HuH-7.5 (cell line): ENCODE measurements at places on chromosomes 13 and 19.

DNA sequence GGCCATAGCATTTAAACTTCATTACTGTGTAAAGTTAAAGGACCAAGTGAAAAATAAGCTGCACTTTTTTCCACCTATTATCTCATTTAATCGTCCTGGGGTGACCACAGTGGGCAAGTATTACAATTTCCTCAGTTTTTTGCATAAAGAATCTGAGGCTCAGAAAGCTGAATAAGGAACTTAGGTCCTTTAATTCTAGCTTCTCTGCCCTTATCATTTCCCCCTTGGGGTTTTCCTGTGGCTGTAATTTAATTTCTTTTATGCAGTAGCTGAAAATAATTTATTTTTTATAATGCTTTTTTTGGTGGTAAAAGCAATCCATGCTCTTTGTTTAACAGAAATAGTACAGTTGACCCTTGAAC lies 59.8 kb upstream of the RCBTB2 start:
- DNase-seq: no peak

DNA sequence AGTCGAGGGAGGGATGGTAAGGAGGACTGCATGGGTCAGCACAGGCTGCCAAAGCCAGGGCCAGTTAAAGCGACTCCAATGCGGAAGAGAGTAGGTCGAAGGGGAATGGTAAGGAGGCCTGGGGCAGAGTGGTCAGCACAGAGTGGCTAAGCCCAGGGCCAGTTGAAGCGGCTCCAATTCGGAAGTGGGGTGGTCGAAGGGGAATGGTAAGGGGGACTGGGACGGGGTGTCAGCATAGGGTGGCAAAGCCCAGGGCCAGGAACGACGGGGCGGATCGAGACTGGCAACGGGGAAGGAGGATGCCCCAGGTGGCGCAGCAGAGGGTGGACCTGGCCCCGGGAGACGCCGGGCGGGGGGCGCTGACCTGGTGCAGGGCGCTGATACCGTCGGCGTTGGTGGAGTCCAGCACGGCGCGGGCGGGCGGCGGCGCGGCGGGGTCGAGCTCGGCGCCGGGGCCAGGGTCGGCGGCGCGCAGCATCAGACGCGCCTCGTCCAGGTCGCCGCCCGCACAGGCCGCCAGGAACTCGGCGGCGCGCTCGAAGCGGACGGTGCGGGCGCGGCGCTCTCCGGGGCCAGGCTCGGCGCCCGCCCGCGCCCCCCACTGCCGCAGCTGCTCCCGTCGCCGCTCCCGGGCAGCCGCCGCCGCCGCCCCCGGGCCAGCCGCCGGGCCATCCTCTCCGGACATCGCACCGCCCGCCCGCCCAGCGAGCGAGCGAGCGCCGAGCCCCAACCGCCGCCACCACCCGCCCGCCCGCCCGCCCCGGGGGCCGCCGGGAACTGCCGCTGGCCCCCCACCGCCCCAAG lies at the start of gene PPP1R12C:
Gene PPP1R12C (minus strand): TSS at position 779 of the 804 bp plus-strand sequence. CDS start 94 bp downstream, at position 685.
- DNase-seq: no peak

DNA sequence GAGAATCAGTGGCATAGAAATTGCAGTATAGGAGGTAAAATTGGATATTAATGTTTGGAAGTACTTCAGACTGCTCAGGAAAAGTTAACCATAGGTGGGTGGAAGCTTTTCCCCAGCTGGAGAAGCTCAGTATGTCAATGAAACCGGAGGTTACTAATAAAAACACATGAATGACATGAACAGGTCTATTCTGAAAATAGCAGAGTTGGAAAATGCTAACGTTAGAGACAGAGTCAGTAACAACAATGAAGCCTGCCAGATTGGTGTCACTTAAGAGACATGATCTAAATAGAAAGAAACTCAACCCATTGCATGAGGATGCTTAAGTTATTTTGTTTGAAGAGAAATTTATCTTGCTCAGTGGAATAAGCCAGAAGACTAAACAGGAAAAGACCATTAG lies 364.5 kb downstream of the DNAJC15 start:
- no peak for DNase-seq

- no peak for DNase-seq
These were observed 12.7 kb downstream of the KLHL26 start for GRCh38 chr19:18649371-18650020.

DNA sequence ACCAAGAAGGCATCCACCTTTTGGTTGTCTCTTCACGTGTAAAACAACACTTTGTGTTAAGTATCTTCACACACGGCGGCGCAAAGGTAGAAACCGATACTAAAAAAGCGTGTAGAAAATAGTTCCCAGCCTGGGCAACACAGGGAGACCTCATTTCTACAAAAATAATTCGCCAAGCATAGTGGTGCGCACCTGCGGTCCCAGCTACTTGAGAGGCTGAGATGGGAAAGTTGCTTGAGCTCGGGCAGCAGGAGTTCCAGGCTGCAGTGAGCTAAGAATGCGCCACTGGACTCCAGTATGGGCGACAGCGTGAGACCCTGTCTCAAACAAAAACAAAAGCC lies 573 bp upstream of the ERCC5 start:
- DNase-seq: no peak

- no peak for DNase-seq
These were observed 1.6 kb downstream of the PRR36 start for GRCh38 chr19:7872306-7873204.

- no peak for DNase-seq
These were observed 231.5 kb upstream of the SPRY2 start for GRCh38 chr13:80572308-80572922.

- DNase-seq: no peak
These were observed 7.5 kb upstream of the BCAT2 start for GRCh38 chr19:48818234-48818820.

DNA sequence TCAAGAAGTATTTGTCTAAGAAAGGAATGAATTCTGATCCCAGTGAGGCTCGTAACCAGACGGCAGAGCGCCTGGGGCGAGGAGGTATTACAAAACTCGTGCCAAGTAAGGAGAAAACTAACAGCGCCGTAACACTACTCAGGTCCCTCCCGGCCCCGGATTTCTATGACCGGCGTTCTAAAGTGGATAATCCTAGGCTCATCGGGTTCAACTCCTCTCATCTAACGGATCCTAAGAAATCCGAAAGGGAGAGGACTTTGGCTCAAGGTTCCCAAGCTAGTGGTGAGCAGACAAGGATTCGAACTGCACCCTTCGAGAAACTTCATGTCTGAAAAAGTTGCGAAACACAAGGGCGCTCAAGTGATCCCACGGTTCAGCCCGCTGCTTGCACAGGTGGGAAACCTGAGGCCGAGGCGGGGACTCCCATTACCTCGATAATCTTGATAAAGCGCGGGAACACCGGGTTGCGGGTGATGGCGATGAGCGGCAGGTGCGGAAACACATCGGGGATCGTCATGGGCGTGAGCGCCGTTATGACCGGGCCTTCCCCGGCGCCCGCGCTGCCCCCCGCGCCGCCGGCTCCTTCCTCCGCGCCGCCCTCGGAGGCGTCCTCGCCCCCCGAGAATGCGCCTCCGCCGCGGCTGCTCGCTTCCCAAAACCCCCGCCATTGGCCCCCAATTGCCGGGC lies 529 bp downstream of the LONP1 start:
- DNase-seq: peak; percentile 34

DNA sequence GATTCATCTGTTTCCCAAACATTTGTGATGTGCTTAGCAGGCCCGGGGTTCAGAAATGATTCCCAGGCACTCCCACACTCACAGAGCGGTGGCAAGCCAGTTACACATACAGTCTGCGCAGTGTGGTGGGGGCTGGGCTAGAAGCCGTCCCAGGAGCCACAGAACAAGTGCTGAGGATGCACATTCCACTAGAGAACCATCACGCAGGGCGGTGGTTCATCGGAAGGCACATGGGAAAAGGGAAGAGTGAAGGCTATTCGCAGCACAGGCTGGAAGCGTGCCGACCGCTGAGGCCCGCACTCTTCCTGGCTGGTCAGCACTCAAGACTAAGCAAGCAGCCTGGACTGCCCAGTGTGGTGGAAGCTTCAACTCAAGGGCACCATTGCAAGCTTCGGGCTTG lies 126.3 kb upstream of the SLC7A1 start:
- no peak for DNase-seq

- DNase-seq: no peak
These were observed 1110.0 kb upstream of the PCDH20 start for GRCh38 chr13:62525652-62526051.

- no peak for DNase-seq
These were observed 122.3 kb upstream of the ZNF536 start for GRCh38 chr19:30249911-30250310.

DNA sequence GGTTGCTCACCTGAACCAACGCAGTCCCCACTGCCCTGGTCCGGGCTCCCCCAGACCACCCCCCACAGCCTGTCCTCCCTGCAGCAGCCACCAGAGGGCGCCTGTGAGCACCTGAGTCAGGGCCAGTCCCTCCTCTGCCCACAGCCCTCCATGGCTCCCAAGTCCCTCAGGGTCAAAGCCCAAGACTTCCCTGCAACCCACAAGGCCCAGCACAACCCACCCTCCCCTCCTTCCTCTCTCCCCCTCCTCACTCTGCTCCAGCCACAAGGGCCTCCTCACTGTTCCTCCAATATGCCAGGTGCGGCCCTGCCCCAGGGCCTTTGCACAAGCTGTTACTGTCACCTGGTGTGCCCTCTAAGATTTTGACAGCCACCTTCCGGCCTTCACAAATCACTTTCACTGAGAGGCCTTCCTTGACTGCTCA lies 10.9 kb downstream of the GNA15 start:
- DNase-seq: no peak

DNA sequence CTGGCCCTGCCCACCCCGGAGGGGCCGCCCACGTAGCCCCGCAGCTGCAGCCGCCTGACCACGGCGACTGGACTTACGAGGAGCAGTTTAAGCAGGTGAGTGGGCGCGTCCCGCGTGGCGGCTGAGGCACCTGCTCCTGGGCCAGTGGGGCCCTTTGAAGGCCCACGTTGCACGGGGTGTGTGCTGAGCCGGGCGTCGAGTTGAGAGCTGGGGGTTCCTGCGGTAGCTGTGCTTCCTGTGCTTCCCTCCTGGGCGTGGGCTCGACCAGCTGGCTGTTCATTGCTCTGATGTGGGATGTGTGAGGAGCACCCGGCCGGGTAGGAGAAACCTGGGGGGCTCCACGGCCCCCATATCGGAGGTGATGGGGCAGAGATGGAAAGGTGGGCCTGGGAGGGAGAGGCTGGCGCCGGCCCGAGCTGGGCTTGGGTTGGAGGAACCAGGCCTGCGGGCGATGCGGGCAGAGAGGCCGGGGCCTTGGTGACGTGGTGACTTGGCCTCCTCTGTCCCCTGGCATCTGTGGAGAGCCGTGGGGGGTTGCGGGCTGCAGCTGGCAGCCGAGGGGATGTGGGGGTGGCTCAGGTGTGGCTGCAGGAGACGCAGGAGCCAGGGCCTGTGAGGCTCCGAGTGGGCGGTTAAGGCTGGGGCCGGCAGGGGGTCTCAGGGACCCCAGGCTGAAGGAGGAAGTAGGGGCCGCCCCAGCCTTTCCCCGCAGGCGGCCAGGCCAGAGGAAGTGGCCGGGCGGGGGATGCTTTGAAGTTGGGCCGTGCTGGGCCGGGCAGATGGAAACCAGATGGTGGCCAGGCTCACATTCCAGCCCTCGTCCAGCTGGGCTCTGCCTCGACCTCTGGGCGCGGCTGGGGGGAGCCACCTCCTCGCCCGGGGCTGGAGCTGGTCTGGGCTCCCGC lies 7.1 kb downstream of the ARID3A start:
- no peak for DNase-seq
